ENCODE measurements at places on chromosomes 5 and 9.

- no peak for DNase-seq
These were observed 53.0 kb upstream of the GRAMD2B start for GRCh38 chr5:126369995-126370731.

DNA sequence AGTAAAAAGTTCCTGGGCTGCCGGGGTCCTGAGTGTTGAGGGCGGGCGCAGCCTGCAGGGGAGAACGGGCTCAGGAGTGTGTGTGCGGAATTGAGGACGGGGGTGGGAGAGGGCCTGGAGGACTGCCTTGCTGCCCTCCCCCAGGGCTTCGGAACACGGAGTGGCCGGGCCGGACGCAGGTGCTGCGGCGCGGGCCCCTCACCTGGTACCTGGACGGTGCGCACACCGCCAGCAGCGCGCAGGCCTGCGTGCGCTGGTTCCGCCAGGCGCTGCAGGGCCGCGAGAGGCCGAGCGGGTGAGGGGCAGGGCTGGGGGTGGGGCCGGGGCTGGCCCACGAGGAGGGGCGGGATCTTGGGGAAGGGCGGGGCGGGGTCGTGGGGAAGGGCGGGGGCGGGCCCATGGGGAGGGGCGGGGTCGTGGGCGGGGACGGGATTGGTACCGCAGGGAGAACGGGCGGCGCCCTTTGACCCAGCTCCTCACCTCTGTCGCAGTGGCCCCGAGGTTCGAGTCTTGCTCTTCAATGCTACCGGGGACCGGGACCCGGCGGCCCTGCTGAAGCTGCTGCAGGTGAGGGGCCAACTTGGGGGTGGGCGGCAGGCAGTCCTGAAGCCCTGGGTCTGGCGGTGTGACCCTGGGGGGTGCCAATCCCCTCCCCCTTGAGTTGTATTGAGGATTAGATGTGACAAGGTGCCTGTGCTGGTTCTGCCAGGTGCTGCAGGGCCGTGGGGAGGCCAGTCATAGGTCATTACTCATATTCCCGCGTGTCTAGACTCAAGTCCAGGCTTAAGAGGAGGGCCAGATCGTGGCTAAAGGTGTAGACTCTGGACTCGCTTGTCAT, 7.1 kb downstream of the FPGS start:
- DNase-seq, result no peak

DNA sequence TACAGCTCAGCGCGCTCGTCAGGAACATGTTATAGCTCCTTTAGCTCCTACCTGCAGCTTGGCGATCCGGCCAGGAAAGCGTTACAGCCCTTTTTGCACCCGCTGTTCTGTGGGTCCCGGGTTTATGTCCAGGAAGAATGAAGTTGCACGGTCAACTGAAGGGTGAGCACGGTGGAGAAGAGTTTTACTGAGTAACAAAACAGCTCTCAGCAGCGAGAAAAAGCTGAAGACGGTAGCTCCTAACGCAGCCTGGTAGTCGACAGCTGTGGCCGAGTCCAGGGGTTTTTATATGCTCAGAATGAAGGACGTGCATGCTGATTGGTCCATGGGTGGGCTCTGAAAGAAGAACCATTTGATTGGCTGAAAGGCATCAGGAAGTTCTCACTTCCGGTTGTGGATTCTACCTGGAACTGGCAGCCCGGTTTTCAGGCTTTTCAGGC, 1830.1 kb upstream of the NUDT12 start:
- DNase-seq, result no peak

- no peak for DNase-seq
These were observed 266.8 kb downstream of the SEMA5A start for GRCh38 chr5:9278921-9279603.

DNA sequence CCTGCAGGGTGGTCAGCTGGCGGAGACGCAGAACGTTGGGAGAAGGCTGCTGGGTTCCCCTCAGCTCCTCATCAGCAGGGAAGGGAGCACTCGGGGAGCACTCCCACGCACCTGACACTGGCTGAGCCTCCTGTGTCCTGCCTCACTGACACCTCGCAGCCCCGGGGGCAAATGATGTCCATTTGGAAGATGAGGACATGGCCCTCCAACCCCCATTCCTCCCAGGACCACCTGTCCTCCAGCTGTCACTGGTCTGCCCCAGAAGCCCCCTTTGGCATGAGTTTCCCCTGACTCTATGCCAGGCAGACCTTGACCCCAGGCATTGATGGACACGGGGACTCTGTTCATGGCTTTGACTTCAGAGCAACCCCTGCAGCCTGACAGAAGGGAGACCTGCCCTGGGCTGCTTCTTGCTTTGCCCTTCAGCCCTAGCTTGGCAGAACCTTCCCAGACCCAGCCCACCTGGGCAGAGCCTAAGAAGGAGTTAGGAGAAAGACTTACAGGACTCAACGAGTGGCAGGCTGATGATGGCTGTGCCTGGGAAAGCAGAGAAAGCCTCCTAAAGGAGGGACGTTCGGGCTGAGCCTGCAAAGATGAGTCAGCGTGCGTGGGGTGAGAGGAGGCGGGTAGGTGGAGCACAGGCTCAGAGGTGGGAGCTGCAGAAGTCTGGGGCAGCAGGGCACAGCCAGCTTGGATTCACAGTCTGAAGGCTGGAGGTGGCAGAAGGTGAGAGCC, 90.6 kb downstream of the LMX1B start:
- DNase-seq, result peak; percentile 47
